ENCODE measurements at places on chromosomes 1 and 21.

DNA sequence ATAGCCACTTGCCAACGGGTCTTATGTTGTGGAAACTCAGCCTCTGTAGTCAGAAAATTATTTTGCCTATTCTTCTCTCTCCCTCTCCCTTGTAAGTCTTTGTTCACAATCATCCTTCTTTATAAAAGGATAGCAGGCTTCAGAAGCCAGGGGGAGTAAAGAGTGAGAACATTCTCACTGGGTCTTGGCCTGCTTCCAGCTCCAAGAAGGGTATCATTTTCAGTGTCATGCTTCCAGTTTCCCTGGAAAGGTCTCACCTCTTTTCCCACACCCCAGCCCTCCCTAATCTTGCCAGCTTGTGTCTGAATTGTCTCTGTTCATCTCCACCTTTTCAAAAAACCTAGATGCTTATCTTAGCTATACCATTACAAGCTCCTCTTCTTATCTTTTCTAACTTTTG lies 346.2 kb upstream of the LRRC7 start:
- DNase-seq: no peak

DNA sequence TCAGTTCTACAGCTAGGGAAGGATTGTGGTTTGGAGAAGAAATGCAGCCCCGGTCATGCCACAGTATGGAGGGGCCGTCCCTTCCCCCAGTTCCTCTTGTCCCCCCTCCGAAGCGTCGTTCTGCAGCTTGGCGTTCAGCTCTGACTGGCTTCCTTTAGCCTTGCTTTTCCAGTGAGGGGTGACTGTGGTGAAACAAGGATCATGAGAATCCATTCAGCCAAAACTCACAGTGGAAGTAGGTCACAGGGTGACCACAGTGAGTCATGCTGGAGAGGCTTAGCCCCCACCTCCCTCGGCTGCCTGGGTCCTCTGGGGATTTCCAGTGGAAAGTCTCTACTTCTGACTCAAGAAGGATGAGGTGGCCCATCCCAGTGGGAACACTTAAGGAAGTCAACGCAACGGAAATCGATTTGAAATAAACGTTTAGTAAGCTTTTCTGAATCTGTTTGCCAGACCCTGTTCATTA lies 37.3 kb upstream of the COL6A2 start:
- no peak for DNase-seq

GRCh38 chr1:177443003-177443402 lies 272.2 kb downstream of the BRINP2 start:
- DNase-seq: no peak

- DNase-seq: no peak
Observed at GRCh38 chr1:31799895-31800673, 15.7 kb downstream of the SPOCD1 start.

- no peak for DNase-seq
Observed at GRCh38 chr1:158998037-158998780, 11.5 kb upstream of the IFI16 start.

All from D721Med (cell line).